ENCODE measurements at places on chromosomes 4 and X.

GRCh38 chrX:46750889-46751288 lies 8.0 kb downstream of the SLC9A7 start:
- no peaks in the 10 kb centered on the region for H3K36me3 ChIP-seq
- H3K27ac ChIP-seq: no peak overlapping the region
- no peaks in the 10 kb centered on the region for H3K4me1 ChIP-seq
- H3K27me3 ChIP-seq: no peaks in the 10 kb centered on the region
- H3K4me3 ChIP-seq: no peak overlapping the region

GRCh38 chrX:67787196-67787595 lies 243.4 kb downstream of the AR start:
- H3K27me3 ChIP-seq: no peaks in the 10 kb centered on the region
- no peak overlapping the region for H3K4me3 ChIP-seq
- no peak overlapping the region for H3K27ac ChIP-seq
- H3K36me3 ChIP-seq: no peaks in the 10 kb centered on the region
- no peaks in the 10 kb centered on the region for H3K4me1 ChIP-seq

DNA sequence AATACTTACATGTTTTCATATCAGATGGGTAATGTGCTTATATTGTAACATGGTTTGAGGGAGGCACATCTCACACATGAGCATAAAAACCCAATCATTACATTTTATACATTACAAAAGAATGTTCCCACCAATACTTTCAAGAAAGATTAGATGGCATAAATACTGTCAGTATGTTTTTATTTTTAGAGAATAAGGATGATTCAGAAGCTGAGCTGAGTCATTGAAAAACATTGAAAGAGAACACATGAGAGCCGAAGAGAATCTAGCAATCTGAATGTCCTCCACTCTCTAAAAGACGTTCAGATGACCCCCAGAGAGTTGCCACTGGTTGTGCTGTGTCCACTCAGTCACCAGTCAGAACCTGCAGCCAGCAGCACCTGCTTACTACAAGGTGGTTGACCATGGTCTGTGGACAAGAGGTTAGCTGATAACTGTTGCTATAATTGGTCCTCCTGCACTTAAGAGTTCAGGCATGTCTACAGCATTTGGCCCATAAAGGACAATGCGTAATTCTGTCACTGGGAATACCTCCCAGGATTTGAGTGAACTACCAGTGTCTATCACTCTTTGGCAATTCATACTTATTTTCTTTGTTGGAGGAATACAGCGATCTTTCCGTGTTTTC lies 382.2 kb upstream of the IGFBP7 start:
- no peaks in the 10 kb centered on the region for H3K27me3 ChIP-seq
- no peaks in the 10 kb centered on the region for H3K36me3 ChIP-seq
- no peak for DNase-seq
- H3K4me1 ChIP-seq: no peaks in the 10 kb centered on the region
- no peak overlapping the region for H3K4me3 ChIP-seq

GRCh38 chrX:107630031-107630689 lies 1.9 kb downstream of the PRPS1 start:
- H3K27me3 ChIP-seq: peaks cover 12% of the 10 kb centered on the region
- DNase-seq: no peak
- H3K27ac ChIP-seq: no peak overlapping the region
- H3K36me3 ChIP-seq: no peaks in the 10 kb centered on the region

DNA sequence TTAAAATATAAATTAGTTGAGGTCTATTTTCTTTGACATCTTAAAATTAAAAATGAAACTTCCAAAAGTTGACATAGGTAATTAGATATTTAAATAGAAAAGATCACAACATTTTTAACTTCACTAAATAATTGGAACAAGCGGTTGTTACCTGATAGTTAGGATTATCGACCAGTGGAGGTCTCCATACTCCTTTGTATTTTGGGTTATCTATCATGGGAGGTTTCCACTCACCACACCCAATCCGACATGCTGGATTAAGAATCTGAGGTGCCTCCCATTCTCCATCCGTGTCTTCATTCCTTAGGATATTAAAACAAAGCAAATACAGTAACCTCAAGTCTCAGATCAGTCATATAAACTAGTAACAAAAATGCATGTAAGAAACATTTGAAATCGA lies 22.2 kb downstream of the SCOC start:
- H3K4me1 ChIP-seq: no peaks in the 10 kb centered on the region
- H3K27ac ChIP-seq: no peak overlapping the region
- no peaks in the 10 kb centered on the region for H3K27me3 ChIP-seq
- H3K4me3 ChIP-seq: no peak overlapping the region

- H3K27me3 ChIP-seq: peaks cover 6% of the 10 kb centered on the region
- no peak overlapping the region for H3K27ac ChIP-seq
- H3K4me3 ChIP-seq: no peak overlapping the region
- DNase-seq: no peak
Observed at GRCh38 chrX:107470198-107470597, 20.7 kb downstream of the FRMPD3 start.

- no peak for DNase-seq
- H3K27ac ChIP-seq: no peak overlapping the region
- H3K4me3 ChIP-seq: no peak overlapping the region
Observed at GRCh38 chr4:188139671-188140070, 430 bp downstream of the TRIML1 start.

GRCh38 chrX:27519226-27519625 lies 56.1 kb upstream of the PPP4R3C start:
- DNase-seq: no peak
- H3K27ac ChIP-seq: no peak overlapping the region
- H3K4me1 ChIP-seq: no peaks in the 10 kb centered on the region
- no peak overlapping the region for H3K4me3 ChIP-seq

DNA sequence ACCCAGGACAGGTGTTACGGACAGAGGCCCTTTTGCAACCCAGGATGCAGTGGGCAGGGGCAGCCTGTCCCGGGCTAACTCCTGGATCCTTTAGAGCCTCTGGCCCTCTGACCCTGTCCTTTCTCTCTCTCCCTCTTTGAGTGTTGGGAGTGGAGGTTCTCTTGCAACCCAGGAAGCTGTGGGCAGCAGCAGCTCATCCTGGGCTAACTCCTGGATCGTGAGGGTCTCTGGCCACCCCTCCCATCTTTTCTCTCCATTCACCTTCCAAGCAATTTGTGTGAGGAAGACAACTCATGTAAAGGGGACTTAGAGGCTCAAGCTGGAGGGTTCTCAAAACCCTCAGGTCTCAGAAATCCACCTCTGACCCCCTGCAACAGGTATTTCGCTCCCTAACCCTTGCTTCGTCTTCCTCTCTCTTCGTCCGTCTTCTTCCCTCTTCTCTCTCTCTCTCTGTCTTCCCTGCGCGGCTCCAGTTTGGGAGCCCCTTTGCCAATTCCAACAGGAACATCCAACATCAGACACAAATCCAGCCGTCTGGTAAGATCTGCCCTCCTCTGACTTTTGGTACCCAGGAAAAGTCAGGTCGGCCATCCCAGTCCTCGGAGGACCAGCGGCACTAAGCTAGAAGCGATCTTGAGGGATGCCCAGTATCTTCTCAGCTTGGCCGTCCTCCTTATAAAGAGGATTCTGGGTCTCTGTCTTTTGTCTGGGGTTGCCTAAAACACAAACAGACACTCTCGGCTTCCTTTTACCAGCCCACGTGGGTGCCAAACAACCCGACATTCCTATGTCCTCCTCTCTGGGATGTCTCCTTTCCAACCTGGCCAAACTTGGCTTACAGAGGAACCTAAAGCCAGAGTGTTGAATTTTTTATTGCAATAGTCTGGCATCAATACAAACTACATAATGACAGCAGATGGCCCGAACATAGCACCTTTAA lies 7.9 kb downstream of the ASMTL start:
- H3K4me3 ChIP-seq: no peak overlapping the region
- no peaks in the 10 kb centered on the region for H3K27me3 ChIP-seq
- H3K4me1 ChIP-seq: no peaks in the 10 kb centered on the region
- H3K36me3 ChIP-seq: peaks cover 3% of the 10 kb centered on the region
- no peak for DNase-seq

GRCh38 chr4:103424853-103425252 lies 226.7 kb upstream of the CENPE start:
- H3K4me1 ChIP-seq: no peaks in the 10 kb centered on the region
- no peaks in the 10 kb centered on the region for H3K27me3 ChIP-seq
- no peak overlapping the region for H3K27ac ChIP-seq

DNA sequence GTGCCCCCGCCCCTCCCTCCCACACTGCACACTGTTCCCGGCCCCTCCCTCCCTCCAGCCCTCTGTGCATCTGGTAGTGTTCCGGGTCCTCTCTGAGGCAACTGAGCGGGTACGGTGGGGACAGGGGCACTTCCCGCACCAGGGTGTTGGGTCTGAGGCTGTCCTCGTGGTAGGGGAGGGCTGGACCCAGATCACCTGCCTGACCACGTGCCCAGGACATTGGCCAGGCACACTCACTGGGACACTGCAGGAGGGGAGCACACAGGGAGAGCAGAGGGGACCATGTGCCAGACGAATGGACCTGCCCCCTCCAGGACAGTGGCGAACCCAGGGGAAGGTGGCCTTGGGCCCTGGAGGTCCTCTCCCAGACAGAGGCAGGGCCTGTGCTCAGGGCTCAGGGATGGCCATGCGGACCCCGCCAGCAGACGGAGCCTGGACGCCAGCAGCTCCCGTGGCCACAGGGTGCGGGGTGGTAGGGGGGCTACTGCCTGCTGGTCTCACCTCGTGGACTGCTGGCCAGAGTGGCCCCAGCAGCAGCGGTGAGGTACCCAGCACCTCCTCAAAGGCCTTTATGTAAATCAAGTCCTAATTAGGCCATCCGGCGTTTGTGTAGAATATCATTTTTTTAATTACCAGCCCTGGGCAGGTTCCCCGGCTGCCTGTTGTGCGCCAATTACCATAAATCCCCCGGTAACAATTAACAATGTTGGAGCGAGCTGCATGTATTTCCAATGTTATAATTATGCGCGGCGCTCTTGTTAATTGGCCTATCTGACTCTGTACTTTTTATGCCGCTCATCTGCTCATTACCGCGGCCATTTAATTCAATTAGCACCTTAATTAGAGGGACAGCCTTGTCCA lies 106.9 kb downstream of the FAM53A start:
- H3K36me3 ChIP-seq: no peaks in the 10 kb centered on the region
- no peak overlapping the region for H3K27ac ChIP-seq
- no peak for DNase-seq
- peaks cover 32% of the 10 kb centered on the region for H3K27me3 ChIP-seq
- no peak overlapping the region for H3K4me3 ChIP-seq

DNA sequence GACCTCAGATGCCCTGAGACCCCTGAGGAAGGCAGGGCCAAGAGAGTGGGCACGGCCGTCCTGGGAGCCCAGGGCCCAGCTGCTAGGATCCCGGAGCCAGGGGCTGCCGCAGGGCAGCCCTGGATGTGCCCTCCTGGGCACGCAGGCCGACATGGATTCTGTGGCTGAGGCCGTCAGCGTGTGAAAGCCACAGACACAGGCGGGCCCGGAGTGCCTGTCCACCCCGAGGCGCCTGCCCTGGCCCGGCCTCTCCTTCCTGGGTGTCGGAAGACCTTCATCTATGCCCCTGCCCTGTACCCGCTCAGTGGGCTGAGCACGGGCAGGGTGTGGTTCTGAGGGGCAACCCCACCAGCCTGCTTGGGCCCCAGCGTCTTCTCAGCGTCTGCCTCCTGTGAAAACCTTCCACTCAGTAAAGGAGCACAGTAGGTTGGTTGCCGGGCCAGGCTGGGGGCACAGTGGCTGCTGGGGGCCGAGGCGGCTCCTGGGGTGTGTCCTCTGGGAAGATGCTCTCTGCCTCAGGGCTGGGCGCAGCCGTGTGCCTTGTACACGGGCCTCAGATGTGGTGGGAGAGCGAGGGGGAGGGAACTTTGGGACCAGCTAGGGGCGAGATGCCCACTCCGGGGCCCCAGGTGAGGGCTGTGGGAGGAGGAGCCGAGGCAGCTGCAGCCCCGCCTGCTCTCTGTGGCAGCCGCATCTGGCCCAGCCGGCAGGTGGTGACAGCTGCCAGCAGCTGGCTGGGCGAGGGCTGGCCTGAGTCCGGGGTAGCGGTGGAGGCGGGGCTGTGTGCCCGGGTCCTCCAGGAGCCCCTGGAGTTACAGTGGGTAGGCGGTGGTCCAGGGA lies 20.8 kb downstream of the FGFRL1 start:
- no peak overlapping the region for H3K27ac ChIP-seq
- H3K4me3 ChIP-seq: no peak overlapping the region
- no peaks in the 10 kb centered on the region for H3K27me3 ChIP-seq
- peaks cover 32% of the 10 kb centered on the region for H3K4me1 ChIP-seq
- no peak for DNase-seq

DNA sequence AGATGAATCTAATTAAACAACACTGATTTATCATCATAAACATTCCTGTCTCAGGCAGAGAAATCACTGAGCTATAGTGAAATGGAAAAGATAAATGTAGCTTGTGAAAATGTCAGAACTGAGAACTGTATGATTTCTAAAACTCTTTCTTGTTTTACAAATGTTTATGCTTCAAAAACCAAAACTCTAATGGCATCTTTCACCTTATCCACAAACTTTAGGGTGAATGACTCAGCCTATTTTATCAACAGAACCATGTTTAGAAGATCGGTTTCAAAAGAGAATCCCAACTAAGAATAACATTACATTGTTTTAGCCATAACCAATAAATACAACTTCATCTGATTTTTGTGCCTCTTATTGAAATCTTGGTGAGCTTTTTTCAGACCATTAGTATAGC lies 21.4 kb downstream of the NKX6-1 start:
- no peak overlapping the region for H3K27ac ChIP-seq
- H3K36me3 ChIP-seq: no peaks in the 10 kb centered on the region

- no peak for DNase-seq
- no peaks in the 10 kb centered on the region for H3K4me1 ChIP-seq
- no peaks in the 10 kb centered on the region for H3K27me3 ChIP-seq
- H3K27ac ChIP-seq: no peak overlapping the region
Observed at GRCh38 chrX:47586043-47586787, 4.0 kb downstream of the TIMP1 start.

DNA sequence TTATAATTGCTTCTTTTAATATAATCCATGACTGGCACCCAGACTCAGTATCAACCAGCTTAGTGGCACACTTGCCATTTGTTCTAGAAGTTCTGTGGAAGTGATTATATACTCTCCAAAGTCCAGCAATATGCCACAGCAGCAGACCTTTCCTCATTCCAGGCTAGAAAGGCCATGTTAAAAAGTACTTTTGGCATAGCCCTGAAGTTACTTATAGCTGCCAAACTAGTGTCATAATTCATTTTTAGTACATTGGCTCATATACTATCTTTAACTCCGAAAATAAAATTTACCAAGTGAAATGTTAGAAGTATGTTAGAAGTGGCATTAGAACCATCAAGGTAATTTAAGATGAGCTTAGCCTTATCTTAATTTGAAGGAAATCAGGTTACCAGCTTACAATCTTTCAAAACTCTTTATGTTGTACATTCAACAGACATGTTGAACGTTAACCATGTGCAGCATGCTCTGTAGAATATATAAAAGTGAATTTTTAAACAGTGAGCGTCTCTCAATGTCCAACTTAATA lies 714.2 kb upstream of the LCORL start:
- H3K4me1 ChIP-seq: no peaks in the 10 kb centered on the region
- H3K36me3 ChIP-seq: no peaks in the 10 kb centered on the region
- no peak overlapping the region for H3K27ac ChIP-seq
- no peaks in the 10 kb centered on the region for H3K27me3 ChIP-seq
- H3K4me3 ChIP-seq: no peak overlapping the region

Data from lung (tissue), 17 donors.